ENCODE measurements at places on chromosomes 3 and 15.

DNA sequence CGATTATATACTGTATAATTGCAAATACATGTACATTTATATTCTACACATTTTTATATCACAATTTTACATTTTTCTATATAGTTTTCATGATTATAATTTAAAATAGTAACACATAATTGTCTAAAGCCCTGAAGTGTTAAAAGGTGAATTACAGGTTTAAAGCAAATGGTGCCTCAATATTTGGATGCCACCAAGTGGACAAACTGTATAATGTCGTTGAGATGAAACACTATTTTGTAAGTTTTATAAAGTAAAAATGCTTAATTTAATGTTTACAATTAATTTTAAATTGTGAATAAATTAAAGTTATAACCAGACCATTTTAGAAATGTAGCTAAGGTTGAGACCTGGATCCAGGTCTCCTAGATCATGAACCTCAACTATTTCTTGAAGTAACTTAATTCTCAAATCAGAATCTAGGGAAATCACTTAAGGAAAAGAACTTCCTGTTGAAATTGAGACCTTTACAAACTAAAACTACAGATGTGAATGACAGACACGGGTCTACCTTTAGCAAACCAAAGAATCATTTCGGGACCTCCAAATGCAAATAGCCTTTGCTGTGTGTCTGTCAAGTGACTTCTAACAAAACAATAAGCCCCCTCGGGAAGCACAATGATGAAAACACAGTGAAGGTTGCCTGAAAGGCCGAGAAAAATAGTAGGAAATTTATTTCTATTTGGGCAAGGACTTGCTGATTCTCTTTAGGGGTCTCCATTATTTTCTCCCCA lies 37.8 kb downstream of the EHHADH start:
- peak; percentile 57 for DNase-seq

GRCh38 chr3:47443611-47443995 lies 32.1 kb downstream of the SCAP start:
- DNase-seq, result no peak

- no peak for DNase-seq
Measured at GRCh38 chr3:114394551-114394950, 100.7 kb downstream of the TIGIT start.

DNA sequence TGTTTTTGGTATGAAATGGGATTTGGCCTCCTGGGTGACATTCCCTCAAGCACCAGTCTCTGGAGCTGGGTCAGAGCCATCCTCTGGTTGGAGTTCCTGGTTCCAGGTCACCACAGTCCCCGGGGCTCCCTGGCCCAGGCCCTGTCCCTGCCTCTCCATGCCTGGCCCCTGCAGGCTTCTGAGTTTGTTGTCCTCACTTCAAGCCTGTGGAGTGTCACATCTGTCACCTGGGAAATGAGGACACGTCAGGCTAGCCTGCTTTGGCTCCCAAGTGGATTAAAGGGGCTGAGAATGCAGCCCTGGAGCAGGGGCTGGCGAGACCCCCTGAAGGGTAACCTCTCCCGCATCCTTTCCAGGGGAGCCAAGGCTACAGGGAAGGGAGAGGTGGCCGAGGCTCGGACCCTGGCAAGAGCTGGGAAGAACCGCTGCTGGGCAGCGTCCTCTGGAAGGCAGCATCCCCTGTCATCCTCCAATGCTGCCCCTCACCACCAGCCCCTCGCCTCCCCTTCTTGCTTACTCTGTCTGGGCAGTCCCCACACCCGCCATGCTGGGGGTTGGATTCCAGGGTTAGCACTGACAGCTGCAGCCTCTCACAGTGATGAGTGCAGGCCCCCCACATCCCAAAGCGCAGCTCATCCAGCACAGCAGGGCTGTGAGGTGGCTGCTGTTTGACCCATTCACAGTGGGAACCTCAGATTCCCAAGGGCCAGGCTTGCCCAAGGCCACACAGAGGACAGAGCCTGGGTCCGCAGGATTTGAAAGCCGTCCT lies 75.5 kb upstream of the IQSEC1 start:
- DNase-seq, result no peak

DNA sequence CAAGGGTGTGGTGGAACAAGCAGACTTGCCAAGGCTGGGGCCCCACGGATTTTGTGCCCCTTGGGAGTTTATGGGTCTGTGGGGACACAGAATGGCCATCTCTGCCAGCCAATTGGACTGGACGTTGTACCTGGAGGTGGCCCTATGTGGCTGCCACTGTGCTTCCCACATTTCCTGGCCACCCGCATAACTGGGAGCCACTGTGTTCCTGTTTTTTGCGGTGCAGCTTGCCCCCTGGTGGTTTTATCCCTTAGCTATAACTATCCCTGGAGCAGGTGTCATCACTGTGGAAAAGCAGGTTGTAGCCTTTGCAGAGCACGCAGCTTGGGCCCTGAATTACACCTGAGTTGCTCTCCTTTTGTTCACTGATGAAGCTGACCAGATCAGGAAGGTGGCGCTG lies 306.3 kb downstream of the ZPLD1 start:
- DNase-seq, result no peak

DNA sequence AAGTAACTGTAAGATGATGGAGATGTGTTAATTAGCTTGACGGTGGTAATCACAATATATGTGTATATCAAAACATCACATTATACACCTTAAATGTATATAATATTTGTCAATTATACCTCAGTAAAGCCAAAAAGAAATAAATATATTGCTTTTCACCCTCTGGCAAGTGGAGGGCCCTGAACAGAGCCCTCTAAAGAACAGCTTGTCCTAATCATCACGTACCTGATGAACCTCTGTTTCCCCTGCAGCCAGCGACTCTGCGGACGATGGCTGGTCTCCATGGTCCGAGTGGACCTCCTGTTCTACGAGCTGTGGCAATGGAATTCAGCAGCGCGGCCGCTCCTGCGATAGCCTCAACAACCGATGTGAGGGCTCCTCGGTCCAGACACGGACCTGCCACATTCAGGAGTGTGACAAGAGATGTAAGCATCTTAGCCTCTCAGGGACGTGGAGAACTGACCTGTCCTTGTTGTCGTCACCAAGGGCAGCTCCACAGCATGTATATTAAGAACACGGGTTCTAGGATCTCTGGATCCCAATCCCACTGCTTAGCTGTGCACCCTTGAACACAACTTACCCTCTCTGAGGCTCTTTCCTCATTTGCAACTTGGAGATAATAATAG lies 6.3 kb downstream of the THBS1 start:
- no peak for DNase-seq

- DNase-seq, result no peak
Measured at GRCh38 chr3:27877061-27878013, 155.2 kb upstream of the EOMES start.

- no peak for DNase-seq
Measured at GRCh38 chr3:133130168-133130567, 92.0 kb downstream of the TMEM108 start.

DNA sequence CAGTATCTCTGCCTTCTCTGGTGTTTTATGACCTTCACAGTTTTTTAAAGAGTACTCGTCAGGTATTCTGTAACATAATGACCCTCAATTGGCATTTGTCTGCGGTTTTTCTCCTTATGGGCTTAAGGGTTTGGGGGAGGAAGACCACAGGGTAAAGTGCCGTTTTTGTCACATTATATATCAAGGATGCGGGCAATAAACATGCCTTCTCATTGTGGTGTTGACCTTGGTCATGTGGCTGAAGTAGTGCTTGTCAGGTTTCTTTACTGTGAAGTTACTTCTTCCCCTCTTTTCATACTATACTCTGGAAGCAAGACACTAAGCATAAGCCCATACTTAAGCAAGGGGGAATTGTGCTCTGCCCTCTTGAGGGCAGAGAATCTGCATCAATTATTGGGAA lies 16.6 kb downstream of the CAPN3 start:
- DNase-seq, result no peak

DNA sequence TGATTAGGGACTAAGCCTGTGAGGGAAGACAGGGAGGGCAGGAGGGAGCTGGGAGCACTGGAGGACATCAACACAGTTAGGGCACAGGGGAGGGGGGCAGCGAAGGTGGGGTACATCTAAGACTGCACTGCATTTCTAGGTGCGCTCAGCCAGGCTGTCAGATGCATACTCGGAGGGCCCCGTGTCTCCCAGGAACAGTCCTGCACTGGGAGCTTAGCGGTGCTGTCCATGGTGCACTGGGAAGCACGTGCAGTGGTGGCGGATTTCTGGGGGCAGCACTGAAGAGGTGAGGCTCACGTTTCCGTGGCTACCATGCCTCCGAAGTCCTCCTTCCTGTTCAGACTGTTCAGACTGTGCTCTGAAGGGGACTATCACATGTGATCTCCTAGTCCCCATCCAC lies 54.4 kb downstream of the ROPN1B start:
- DNase-seq, result no peak

GRCh38 chr3:122929188-122930062 lies 98.1 kb downstream of the SEMA5B start:
- no peak for DNase-seq

DNA sequence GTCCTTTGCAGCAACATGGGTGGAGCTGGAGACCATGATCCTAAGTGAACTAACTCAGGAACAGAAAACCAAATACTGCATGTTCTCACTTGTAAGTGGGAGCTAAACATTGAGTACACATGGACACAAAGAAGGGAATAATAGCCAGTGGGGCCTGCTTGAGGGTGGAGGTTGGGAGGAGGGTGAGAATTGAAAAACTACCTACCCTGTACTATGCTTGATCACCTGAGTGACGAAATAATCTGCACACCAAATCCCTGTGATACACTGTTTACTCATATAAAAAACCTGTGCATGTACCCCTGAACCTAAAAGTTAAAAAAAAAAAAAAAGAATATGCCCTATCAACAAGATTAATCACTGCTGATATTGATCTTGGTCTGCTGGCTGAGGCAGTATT lies 58.7 kb upstream of the ADAMTSL3 start:
- no peak for DNase-seq

DNA sequence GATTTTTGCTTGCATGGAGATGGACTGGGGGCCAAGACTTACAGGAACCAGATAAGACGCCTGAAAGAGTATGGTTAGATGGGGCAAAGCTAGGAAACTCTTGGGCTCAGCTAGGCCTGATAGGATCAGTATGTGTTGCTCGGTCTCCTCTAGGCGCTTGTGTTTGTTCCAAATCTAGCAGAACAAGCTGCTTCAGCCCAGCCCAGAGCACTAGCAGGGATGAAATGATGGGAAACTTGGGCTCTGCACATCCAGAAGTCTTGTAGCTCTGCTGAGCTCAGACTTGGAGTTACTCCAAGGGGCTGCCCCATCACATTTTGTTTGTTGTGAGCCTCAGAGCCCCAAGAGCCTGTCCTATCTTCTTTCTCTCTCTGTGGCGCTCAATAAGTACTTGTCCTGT lies 34.7 kb downstream of the FOXL2 start:
- DNase-seq, result no peak

- DNase-seq, result no peak
Measured at GRCh38 chr3:130831719-130832400, 62.0 kb upstream of the ATP2C1 start.

- DNase-seq, result peak; percentile 96
Measured at GRCh38 chr15:85312929-85313331, 67.5 kb upstream of the AKAP13 start.

DNA sequence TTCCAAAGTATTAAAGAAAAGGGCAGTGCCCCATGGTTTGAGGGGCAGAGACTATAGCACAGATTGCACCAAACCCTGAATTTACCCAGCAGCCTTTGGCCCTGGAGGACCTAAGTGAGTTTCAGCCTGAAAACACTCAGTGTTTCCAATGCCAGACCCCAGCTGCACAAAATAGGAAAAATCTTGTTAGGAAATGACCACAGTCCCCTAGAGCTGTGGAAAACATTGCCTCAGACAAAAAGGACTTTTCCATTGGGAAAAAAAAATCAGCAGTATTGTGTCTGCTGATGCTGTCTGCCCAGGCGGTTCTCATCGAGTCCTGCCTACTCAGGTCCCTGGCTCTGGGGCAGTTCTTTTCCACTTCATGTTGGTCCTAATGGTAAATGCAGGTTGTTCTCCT lies 121.7 kb upstream of the DLG1 start:
- DNase-seq, result no peak

DNA sequence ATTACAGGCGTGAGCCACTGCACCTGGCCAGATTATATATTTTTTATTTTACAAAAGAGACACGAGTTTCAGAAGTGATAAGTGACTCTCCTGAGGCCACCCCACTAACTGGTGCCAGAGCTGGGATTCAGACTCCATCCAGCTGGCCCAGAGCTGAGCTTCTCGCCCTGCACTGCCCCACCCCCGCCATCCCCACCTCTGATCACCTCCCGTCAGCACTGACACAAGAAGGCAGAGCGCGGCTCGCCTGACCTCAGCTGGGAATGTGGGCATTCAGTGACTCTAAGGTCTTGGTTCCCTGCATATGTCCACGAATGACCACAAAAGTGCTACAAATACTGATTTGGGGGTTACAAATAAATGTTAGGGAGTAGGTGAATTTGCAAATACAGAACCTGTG lies 56.1 kb upstream of the GALNT15 start:
- DNase-seq, result no peak

DNA sequence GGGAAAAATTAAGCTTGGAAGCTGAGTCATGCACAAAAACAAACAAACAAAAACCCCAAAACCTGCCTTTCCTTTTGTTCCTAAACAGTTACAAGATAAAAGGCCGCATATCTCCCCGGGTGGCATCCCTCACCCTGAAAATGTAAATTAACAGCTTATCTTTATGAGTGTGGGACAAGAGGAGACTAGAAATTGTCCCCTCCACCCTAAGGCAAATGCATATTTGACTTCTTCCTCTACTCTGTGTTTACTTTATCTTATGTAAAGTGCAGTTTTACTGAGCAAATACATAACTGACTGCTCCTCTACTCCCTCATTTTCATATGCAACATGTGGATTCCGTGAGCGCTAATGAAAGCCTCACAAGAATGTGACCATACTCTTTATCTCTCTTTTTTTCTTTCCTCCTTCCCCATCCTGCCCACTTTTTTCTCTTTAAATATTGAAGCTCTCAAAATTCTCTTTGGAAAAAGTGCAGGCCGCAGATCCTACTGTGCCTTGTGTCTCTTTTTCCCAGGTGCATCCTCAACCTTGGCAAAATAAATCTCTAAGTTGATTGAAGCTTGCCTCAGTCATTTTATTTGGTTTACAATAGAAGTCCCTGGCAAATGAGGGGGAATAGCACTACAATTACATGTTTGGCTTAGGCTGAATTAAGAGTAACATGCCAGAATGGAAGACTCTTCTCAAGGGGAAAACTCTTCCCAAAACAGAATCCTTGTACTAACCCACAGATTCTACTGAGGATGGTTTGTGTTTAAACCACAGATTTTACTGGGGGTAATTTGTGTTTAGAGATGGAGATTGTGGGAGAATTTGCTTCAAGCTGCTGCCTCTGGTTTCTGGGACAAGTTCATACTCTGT lies 72.7 kb upstream of the WDR72 start:
- no peak for DNase-seq

DNA sequence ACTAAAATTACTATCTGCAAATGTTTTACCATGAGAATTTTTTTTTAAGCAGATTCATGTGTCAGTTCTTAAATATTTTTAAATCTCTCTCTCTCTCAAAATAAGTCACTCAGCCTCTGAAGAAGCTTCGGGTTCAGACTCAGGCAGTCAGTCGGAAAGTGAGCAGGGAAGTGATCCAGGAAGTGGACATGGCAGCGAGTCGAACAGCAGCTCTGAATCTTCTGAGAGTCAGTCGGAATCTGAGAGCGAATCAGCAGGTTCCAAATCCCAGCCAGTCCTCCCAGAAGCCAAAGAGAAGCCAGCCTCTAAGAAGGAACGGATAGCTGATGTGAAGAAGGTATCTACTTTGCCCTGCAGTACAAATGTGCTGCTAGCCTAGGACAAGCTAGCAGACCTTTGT lies 24.1 kb downstream of the CHD2 start:
- DNase-seq, result no peak

- DNase-seq, result no peak
Measured at GRCh38 chr3:134883697-134884385, 88.8 kb downstream of the EPHB1 start.
